ENCODE measurements at places on chromosomes 16 and 17.

DNA sequence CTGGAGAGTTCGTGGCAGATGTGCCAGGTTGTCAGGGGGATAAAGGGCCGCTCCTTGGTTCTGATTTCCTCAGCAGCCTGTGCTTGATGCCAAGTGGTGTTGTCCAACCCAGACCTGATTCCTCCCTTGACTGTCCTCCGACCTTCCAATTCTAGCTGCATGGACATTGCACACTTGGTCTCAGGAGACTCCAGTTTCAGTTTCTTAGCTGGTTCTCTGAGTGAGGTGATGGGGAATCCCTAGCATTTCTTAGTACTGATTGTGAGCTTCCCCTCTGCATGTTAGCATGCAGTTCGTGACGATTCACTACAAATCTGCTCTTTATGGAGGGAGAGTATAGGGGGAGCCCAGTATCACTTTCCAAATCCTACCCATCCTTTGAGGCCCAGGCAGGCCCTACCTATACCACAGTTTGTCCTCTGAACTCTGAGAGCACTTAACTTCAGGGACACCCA lies 12.4 kb upstream of the CCR7 start:
- no peak for DNase-seq

- no peak for DNase-seq
Measured at GRCh38 chr17:44061446-44061845, 5.0 kb downstream of the LSM12 start.

DNA sequence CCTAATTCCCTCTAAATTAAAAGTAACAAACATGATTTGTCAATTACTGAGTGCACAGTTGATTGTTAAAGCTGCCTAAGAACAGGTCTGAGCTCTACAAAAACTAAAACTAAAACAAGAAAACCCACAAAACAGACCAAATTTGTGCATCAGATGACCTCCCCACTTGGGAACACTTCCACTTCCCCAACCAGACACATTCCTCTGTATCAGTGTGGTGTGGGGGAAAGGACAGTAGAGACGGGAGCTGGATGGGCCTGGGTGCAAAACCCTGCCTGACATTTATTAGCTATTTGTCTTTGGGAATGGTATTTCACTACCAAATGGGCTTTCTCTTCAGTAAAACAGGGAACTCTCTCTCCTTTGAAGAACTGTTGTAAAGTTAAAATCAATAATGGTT lies 29.8 kb downstream of the STAT3 start:
- DNase-seq, result no peak

- DNase-seq, result no peak
Measured at GRCh38 chr17:4858068-4858881, 25.1 kb downstream of the MINK1 start.

GRCh38 chr16:2883458-2883908 lies 468 bp downstream of the FLYWCH2 start:
- no peak for DNase-seq

- no peak for DNase-seq
Measured at GRCh38 chr17:81978524-81979298, 1.3 kb downstream of the ASPSCR1 start.

GRCh38 chr17:32222621-32223020 lies 43.0 kb upstream of the RHBDL3 start:
- no peak for DNase-seq

DNA sequence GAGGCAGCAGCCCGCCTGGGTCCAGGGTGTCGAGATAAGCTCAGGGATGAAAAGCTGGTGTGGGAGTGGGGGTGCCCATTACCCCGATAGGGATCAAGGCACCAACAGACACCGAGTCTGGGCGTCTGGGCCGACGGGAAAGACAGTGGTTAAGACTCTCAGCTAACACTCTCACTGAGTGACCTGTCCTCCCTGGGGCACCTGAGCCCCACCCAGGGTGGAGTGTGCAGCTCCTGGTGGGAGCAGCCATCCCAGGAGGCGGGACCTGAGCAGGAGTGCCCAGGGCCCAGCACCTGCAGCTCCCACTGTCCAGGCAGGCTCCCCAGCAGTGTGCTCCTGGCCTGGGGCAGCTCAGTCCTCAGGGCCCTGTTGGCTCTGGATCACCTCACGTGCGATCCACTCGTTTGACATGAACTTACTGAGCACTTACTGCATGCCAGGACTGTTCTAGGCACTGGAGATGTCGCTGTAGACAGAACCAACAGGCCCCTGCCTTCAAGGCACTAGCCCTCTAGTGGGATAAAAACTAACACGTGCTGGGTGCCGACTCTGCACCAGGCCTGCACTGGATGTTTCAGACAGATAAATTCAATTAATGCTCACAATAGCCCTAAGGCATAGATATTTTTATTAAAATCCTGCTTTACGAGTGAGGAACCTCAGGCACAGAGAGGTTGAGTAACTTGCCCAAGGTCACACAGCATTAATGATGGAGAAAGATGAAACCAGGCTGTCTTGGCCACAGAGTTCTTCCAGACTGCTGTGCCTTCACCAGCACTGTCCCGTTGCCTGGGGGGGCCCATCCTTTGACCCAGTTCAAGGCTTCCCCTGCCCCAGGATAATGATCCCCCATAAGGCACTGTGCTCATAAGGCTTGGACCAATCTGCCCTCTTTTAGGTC lies 1.9 kb downstream of the EVPLL start:
- no peak for DNase-seq

GRCh38 chr17:37197336-37197735 lies 178.4 kb upstream of the C17orf78 start:
- DNase-seq, result no peak

DNA sequence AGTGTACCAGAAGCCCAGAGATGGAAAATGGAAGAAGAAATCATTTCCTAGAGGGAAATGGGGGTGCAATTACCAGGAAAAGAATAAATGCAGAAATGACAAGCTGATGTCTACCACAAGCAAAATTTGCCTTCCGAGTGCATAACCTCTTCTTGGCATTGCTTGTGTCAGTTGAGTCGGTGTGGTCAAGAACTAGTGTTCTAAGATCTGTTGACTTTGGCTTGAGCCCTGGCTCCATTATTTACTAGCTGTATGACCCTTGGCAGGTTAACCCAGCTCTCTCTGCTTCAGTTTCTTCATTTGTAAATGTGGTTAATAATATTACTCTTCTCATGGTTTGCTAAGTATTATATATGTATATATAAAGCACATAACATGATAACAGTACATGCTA lies 273.0 kb upstream of the IRX5 start:
- DNase-seq, result no peak

DNA sequence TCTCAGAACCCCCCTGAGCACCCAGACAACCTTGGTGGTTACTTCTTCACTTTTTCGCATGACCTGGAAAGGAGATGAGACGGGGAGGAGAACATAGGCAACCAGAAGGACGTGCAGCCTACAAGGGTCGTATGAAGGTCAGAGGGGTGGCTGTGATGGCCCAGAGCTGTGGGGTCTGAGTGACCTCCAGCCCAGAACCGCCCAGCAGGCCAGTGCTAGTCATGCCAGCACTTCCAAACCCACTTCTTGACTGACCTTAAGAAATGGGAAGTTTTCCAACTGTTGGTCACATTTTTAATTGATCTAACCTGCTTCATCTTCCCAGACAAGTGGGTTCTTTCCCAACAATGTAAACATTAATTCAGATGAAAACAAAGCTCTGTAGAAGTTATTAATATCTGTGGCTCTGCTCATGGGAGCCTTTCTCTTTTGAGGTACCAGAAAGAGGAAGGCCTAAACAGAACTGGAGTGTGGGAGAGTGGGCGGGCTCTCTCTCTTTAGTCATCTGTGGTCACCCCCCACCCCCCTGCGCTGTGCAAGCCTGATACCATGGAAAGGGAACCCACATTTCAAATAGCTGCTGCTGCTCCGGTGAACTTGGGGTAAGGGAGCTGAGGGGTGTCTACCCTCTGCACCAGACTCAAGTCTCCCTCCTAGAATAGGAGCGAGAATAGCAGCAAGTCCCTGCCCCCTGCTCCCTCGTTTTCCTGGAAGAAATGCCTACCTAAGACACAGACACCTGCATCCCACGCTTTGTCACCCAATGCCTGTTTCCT lies 101.6 kb downstream of the RAB11FIP4 start:
- no peak for DNase-seq

DNA sequence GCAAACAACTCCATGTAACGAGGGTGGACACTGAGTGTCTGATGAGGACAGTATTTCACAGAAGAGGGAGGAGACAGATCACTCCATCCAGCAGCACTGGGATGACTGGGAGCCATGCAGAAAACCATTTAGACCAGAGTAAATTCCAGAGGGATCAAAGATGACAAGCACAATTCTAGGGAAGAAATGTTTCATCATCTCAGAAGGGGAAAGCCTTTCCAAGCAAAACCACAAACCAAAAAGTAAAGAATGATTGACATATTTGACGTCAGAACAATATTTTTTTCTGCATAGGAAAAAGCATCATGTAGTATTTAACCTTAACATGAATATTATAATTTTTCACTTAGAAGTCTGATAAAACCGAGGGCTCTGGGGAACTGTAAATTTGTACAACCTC lies 4.8 kb downstream of the DNASE1 start:
- no peak for DNase-seq

- no peak for DNase-seq
Measured at GRCh38 chr17:1239210-1239609, 31.0 kb upstream of the BHLHA9 start.

DNA sequence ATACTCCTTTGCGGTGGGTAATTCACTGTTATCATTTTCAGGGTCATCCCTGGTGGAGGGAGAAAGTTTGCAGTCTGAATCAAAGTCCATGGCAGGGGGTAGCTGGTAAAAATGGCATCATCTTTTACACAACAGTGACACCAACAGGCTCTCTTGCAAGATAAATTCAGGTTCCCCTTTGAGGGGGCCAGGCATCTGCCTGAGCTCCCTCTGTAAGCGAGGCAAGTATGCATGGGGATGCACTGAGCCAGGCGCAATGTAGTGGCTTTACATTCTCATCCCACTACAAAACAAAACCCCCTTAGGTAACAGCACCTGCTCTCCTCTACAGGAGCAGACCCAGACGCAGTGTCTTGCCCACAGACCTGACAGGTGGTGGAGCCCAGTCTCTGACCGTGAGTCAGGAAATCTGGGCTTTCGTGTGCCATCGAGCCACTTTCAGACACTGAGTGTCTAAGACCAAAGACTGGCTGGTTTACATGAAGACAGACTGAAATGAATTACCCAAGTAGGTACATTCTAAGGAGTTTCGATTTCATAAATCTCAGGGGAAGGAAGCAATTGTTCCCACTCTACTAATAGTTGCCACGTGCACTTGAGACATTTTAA lies 17.7 kb downstream of the LITAFD start:
- no peak for DNase-seq

- no peak for DNase-seq
Measured at GRCh38 chr17:67244431-67245072, 444 bp downstream of the HELZ start.

DNA sequence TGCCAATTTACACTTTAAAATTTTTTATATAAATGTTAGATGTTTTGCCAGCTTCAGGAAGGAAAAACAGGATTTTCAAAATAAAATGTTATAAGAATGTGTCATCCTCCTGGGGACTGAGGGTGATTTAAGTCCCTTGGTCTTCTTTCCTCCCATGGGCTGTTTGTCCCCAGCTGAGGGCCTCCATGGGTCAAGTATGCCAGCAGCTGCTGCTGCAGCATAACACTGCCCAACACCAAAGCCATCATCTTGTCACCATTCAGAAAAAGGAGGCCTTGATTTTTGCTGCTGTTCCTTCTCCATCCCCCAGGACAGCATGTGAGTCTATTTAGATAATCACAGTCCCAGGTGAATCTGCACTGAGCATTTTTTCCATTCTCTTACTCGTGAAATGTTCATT lies 188.5 kb downstream of the LGALS9B start:
- no peak for DNase-seq

GRCh38 chr16:82241469-82242052 lies 71.5 kb upstream of the MPHOSPH6 start:
- DNase-seq, result no peak

DNA sequence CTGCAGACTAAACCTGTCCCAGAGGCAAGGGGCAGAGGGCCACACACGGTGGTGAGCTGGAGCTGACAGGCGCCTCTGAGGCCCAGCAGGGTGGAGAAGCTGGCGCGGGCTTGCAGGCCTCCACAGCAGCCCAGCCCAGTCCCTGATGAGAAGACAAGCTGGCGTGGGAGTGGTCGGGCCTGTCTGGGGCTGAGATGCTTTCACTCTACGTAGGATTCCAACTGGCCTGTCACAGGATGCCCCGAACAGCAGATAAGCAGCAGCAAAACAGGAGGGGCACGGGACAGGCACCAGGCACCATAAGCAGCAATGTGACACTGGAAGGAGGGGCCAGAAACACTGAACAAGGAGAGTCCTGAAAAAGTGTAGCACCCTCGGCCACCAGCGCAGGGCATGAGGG lies 40.1 kb downstream of the PEMT start:
- DNase-seq, result no peak

DNA sequence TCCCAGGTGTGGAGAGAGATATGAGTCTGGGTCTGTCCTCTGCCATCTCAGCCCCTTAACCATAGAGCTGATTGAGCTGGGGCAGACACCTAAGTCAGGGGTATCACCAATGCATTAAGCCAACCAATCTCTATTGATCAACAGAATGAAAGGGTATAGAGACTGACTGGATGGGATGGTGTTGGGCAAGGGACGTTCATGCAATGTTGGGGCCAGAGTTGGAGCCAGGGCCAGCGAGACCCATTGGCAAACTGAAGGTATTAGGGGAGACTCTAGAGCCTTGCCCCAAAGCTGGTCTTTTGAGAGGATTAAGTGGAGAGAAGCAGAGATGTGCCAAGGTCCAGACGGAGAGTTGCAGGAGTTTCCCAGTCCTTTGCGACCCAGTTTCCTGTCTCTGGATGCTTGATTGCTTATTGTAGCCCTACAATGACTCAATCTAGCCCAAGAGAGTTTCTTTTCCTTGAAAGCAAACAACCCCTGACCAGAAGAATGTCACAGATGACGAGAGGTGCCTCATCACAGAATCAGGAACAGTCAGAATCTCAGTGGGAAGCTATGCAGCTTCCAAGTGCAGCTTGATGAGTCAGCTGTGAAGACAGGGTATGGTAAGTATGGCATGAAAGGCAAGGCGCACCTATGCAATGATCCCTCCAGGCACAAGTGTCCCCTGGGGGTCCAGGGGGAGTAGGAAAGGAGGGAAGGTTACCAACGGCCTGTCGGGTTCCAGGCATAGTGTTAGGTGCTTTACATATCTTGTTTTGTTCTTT lies 137.2 kb downstream of the UTP18 start:
- no peak for DNase-seq

GRCh38 chr17:9615486-9615885 lies 29.8 kb upstream of the USP43 start:
- no peak for DNase-seq

DNA sequence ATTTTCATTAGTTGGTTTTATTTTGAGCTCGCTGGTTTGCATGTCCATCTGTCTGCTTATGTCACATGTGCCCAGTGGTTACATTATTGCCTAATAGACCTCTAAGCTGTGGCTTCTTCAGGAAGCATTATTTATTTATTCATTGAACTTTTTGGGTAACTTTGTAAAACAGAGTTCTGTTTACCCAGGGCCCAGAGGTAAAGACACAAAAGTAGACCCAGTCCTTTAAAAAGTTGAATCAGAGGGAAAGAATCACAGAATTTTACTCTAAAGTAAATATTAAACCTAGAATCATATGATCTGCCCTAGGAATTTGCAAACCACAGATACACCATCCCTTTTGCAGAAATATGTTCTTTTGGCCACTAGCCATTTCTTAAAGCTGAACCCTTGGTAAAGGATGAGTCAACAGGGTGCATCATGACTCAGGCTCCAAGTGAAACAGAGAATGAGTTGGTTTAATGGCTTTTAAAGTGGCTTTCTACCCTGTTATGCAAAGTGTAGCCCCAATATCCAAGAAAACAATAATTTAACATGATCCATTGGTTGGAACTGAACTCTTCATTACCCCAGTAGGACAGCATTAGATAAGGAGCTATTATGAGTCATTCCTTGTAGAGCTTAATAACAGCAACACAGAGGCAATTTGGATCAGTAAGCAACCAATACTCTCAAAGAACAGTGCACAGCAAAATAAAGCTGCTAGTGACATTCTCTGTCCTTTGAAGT lies 236.3 kb downstream of the KCNJ2 start:
- DNase-seq, result no peak

Measured in stimulated activated CD4-positive, alpha-beta T cell treated with anti-CD3 and anti-CD28 coated beads, Interleukin-15, amount 100 ng/mL, for 1 hour (primary cell).